ENCODE measurements at places on chromosomes 5 and 9.
A peak's percentile ranks its signal among the peaks of the same experiment; 100 is the strongest.

GRCh38 chr9:130354806-130355205 is 89.2 kb downstream of the HMCN2 start:
- no peak for DNase-seq

- DNase-seq = no peak
Measured at GRCh38 chr5:2680979-2681378, 70.5 kb downstream of the IRX2 start.

- DNase-seq = no peak
Measured at GRCh38 chr9:125633116-125633745, 73.8 kb downstream of the MAPKAP1 start.

DNA sequence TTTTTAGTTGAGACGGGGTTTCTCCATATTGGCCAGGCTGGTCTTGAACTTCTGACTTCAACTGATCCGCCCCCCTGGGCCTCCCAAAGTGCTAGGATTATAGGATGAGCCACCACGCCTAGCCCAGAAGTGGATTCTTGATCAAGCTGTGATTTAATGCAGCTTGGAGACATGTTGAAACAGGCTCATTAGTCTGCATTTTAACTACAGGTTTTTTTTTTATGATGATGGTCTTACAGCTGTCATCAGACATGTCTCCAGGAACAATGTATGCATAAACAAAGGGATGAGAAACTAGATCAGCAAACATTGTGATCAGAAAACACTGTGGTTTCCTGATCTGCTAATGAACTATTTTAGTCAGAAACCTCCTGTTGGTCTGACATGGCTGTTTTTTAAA is 30.0 kb upstream of the PLPP1 start:
- DNase-seq = no peak

DNA sequence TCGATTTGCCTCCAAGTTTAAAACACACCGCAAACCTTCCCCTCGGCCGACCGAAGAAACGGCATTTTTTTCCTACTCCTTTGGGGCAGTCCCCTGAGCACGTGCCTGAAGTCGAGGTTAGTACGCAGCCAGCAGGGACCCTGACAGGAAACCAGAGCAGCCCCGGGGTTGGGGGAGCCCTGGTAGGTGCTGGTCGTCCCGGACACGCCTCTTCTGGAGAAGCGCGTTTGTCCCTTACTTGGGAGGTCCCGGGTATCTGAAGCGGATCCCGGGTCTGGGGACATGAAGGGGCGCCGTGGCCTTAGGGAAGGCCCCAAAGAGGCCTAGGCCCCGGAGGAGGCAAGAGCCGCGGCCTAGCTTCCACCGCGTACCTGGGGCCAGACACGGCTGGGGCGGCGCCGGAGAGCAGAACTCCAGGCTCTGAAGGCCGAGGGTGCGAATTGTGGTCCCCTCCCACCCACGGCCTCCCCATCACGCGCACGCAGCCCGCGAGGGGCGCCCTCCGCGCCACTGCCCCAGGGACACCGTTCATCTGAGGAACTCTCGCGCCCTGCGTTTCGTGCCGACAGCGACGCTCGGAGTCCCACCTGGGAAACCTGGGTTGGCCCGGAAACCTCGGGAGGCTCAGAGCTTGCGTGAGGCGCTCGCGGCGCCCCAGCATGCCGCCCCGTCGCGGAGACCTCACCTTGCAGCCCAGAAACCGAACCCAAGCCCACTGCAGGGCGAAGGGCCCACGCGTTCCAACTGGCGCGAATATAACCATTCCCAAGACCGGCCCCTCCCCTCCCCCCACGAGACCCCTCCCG is 10.4 kb downstream of the OTP start:
- no peak for DNase-seq

- DNase-seq = no peak
Measured at GRCh38 chr5:28216939-28217360, 1178.6 kb upstream of the CDH9 start.

GRCh38 chr5:172626031-172626581 is 15.0 kb upstream of the NEURL1B start:
- no peak for DNase-seq

- no peak for DNase-seq
Measured at GRCh38 chr9:130177898-130178805, 5.9 kb downstream of the NCS1 start.

DNA sequence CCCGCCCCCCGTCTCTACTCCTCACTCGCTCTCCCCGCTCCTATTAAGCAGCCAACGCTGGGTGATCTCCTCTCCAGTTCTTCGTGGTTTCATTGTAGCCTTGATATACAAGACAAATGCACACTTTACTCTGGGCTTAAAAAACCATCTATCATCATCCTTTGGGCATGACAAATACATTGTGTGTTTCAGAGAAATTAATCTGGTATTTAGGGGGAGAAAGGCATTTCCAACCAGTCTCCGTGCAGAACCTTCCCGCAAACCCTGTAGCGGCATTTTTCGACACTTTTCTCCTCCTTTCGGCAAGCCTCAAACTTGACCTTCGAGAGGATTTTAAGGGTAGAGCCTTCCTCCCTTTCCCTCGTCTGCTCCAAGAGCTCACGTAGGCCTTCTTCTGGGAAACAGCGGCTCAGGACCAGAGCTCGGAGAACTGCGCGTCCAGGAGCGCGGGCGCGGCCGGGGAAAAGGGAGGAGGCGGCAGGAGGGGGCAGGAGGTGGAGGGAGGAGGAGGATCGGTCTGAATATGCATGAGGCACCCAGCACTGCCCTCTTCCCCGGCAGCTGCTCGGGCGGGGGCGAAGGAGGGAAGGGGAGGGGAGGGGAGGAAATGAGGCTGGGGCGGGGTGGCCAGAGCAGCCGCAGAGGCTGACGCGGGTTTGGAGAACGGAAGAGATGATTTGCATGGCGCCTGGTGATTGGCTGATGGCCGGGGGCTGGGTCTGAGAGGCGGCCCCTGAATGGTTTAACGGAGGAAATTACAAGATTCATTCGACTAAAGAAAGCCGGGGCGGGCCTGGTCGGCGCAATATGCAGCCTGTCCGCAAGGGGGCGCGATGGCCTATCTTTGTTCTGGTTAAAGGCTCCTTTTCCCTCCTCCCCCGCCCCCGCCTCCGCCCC is 127.5 kb downstream of the TMEM161B start:
- peak; percentile 99 for DNase-seq
